CD4-positive, alpha-beta T cell (primary cell): ENCODE measurements at places on chromosomes 7 and 10.

DNA sequence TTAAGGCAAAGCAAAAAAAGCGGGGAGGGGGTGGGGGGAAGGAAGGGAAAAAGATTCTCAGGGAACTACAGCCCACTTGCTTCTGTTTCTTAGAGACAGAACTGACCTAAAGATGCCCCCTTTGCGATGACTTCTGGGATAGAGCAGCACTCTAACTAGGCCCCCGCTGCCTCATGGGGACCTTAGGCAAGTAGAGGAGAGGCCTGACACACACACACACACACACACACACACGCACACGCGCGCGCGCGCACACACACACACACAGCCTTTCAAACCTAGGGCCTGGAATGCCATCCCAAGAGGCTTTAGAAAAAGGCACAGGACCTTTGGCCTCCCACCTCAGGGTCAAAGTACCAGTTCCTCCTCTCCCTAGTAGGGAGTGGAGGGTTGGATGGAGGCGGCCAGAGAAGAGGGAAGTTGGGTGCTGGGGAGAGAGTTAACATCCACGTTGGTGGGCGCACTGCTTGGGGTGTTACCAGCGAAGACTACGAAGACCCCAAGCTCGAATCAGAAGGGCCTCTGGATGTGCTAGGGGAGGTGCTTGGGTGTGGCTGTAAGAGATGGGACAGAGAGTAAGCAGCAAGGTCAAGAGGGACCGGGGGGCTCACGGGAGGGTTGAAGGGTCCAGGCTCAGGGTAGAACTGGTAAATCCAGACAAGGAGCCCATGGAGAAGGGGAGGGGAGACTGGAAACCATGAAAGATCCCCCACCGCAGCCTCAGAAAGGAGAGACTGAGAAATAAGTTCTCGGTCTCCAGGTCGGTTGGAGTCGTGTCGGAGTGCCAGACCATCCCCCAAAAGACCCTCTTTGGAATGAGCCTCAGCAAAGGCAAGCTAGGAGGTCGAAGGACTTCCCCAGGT is 1.2 kb upstream of the COL1A2 start:
- DNase-seq: no peak

DNA sequence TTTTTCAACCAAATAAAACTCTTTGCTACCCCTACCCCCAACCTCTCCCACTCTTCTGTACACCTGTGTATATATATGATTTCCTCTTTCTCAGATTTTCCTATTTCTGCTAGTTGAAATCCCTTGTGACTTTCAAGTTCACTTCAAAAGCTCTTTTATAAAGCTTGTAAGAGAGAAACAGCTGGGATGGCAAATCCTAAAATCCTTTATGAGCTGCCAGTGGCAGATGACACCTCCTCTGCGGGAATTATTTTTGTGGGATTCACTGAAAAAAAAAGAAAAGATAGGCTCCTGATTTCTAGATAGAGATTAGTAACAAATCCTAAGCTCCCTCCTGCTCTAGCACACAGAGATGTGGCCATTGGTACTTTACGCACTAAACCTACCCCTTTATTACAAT is 92.9 kb downstream of the AHR start:
- no peak for DNase-seq

GRCh38 chr7:150586785-150587152 is 19.6 kb downstream of the GIMAP4 start:
- DNase-seq: no peak

DNA sequence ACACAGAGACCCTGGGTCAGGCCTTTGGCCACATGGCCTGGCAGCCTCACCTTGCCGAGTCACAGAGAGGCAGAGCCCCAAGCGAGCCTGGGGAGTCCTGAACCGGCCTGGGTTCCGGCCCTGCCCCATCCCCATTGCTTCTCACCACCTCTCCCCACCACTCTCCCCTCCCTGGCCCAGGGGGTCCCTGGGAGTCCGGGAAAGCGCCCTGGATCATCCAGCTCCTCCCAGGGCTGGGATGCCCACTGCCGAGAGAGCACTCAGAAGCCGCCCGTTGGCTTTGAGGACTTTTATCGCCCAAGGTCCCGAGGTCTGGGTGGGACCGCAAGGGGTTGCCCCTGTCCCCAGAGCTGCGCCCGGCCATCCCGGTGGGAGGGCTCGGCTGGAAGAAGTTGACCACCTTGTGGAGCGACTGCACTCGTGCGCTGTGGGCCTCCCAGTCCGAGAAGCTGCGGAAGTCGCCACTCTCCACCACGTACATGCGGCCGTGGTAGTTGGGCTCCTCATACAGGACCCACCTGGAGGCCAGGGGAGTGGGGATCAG is 8.1 kb downstream of the CRYGN start:
- DNase-seq: no peak

GRCh38 chr7:158393926-158394625 is 193.5 kb downstream of the PTPRN2 start:
- DNase-seq: no peak

DNA sequence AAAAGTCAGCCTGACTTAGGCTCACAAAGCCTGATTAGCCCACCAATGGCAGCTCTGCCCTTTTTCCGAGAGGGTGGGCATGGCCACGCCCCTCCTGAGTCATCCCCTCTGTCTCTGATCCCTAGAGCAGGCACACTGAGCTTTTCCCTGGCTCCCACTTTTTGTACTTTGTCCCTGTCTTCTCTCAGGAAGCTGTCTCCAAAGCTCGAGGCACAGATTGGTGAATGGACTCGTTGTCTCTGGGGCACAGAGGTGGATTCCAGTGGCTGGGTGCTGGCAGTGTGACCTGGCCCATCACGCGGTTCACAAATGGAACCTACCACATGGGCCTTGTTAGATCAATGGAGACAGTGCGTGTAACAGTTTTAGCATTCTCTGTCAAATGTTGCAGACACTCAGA is 313.5 kb downstream of the WDR37 start:
- DNase-seq: no peak

- DNase-seq: no peak
Measured at GRCh38 chr10:108982159-108982558, 941.2 kb downstream of the XPNPEP1 start.

DNA sequence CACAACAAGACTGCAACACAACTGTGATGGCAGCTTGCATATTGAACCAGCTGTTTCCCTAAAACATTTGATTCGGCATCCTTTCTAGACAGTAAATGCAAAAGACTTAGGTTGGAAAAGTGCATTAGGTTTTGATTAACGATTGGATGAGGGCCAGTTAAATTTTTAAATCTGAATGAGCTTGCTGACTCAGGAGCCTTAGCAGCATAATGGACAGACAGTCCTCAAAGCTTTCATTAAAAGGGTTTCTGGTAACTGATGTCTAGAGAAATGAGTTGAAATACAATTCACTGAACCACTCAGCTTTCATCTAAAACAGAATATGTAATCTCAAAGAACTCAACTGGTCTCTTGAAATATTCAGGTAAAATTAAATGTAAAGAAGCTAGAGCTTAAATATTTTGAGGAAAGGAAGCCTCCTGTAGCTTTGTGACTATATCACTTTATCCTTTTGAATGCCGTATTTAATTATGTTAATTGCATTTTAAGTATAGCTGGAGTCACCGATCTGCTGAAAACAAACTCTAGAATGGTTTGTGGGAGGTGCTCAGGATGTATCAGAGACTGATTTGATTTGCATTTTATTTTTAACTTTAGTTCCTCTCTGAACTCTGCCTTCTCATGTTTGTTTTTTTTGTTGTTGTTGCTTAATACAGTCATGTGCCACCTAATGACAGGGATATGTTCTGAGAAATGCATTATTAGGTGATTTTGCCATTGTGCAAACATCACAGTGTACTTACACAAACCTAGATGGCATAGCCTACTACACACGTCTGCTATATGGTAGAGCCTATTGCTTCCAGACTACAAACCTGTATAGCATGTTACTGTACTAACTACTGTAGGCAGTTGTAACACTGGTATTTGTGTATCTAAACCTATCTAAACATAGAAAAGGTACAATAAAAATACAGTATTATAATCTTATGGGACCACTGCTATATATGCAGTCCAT is 29.2 kb upstream of the ATRNL1 start:
- DNase-seq: no peak

DNA sequence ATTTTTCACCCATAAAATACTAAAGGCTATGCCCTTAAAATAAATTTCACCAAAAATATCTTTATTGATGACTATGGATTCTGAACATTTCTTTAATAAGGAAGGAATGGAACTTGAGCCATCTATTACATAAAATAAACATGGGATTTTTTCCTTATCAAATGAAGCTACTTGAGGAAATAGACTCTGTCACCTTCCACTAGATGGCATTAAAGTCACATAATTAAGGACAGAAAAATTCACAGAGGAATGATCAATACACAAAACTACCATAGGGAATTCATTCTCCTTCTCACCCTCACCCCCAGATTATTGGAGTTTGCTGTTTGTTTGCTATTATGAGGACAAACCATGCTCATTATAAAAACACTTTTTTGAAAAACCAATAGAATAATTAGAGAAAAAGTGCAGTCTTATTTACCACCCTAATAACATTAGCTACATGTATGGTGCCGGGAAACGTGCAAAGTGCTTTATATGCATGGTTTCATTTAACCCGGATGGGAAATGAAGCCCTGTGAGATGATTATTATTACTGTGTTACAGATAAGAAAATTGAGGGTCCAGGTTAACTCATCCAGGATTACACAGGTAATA is 21.1 kb upstream of the FOXI2 start:
- DNase-seq: no peak

DNA sequence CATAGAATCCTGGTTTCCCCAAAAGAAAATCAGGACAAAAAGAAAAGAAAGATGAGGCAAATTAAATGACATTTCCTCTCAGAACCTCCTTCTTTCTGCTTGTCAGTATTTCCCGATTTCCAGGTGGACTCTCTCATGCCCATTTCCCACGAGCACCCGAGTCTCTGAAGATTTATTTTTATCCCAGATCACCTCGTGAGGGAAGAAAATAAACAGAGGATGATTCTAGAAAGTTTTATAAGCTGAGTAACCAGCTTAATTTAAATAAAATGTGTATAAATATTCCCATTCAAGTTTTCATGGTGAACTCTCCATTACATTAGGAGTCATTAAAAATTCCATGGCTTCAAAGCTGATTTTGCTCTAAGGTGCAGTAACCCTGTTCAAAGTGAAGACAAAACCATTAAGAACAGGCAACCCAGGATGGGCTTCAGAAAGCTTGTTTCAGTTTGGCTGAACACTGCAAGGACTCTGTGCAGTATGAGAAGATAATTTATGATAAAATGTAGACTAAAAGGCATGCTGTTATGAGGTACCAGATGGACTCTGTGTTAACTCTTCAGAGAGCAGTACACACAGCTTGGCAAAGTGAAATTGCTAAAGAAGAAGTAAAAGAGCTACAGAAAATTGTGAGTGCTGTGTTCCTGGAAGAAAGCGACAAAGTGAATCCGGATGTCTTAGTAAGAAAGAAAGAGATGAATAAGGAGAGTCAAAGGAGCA is 521.3 kb upstream of the LRRN3 start:
- DNase-seq: no peak

- no peak for DNase-seq
Measured at GRCh38 chr7:30707391-30708357, 25.4 kb upstream of the CRHR2 start.

DNA sequence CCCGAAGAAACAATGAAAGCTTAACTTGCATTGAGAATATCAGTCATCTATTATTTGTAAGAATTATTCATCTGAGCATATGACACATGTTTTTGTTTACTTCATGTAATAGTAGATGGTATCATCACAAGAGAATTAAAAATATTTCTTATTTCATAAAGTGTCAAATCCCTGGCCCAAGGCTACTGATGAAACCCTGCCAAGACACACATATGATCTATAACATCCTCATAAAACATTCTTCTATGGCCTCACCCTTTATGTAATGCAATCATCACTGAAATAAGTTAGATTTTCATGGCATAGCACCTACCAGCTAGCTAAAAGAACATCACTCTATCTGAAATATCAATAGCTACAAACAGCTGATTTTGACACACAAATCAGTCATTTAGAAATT is 385.6 kb upstream of the PHF14 start:
- no peak for DNase-seq
